ENCODE measurements at places on chromosomes 12 and 14.

GRCh38 chr12:109462868-109463692 is 14.0 kb downstream of the KCTD10 start:
- no peak for DNase-seq

- DNase-seq = no peak
Observed at GRCh38 chr12:131682510-131682895, 28.4 kb upstream of the SFSWAP start.

- no peak for DNase-seq
Observed at GRCh38 chr12:68270358-68270757, 17.0 kb upstream of the IL22 start.

- no peak for DNase-seq
Observed at GRCh38 chr14:76391981-76392690, 16.2 kb downstream of the ESRRB start.

GRCh38 chr14:31027847-31028246 is 1.7 kb upstream of the STRN3 start:
- no peak for DNase-seq

GRCh38 chr12:89072294-89073026 is 279.8 kb downstream of the DUSP6 start:
- no peak for DNase-seq

- DNase-seq = no peak
Observed at GRCh38 chr12:120586860-120587259, 5.7 kb upstream of the POP5 start.

DNA sequence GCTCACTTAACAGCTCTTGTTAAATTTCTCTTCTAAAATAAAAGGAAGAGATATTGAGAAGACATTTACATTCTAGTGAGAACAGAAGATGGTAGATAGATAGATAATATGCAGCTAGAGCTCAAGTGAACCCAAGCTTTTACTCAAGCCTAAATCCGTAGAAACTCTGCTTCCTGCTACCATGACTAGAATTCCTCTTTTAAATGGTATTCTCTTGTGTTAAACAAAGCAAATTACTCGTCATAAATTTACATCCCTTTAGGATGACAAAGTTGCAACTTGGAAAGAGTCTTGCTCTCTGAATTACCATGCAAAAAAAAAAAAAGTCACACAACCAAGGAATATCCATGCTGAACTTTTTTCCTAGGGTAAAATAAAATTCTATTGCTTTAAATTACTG is 160.7 kb upstream of the LRFN5 start:
- no peak for DNase-seq

- peak; percentile 94 for DNase-seq
Observed at GRCh38 chr12:2555487-2556082, 239.2 kb upstream of the FKBP4 start.

DNA sequence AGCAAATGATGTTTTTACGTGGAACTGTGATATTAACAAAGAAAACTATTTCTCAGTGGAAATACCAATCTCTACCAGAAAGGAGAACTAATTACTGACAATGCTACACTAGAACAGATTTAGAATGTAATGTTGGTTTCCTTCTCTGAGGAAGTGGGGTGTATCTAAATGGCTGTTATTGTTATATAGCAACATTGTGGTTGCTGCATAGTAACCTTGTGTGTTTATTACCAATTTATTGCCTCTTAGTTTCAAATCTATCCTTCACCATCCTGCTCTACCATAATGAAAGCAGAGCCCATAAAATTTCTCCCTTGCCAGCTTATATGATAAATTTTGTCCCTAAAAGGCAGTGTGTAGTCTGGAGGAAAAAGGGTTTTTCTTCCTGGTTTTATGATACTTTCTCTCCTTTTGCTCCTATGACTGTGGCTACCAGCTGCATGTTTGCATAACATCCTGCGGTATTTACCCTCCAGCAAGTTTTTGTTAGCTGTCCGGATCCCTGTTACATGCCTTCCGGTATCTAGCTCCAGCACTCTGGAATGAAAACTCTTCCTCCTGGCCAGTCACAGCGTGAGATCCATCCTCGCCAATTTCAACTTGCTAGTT is 5.7 kb upstream of the KLRK1 start:
- no peak for DNase-seq

DNA sequence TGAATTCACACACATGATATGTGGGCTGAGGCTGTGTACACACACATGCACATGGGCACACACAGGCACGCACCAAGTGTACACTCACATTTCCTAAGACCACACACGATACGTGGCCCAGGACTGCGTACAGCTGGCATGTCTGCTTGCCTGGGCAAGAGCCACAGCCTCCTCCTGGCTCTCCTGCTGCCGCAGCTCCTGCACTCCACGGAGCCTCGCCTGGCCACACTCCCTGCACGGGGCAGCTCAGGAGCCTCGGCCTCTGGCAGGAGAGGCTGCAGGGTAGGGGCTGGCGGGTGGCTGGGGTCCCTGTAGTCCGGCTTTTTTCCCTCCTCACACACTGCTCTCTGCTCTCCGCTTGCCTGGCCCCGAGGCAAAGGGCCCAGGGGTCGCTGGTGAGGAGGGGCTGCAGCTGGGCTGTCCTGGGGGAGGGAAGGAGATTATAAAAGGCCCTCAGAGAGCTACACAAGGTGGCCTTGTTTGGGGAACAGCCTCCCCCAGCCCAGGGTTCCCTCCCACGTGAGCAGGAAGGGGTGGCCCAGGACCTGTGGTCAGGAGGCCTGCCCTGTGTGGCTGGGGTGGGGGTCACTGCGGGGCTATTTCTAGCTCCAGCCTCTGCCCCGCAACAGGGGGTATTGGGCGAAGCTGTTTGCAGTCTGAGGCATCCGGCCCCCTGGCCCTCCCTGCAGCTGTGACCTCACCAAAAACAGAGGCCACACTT is 89.0 kb upstream of the SFSWAP start:
- no peak for DNase-seq

GRCh38 chr12:101581190-101581589 is 13.6 kb upstream of the MYBPC1 start:
- DNase-seq = no peak

- DNase-seq = no peak
Observed at GRCh38 chr14:39228509-39229221, 5.0 kb upstream of the MIA2 start.

DNA sequence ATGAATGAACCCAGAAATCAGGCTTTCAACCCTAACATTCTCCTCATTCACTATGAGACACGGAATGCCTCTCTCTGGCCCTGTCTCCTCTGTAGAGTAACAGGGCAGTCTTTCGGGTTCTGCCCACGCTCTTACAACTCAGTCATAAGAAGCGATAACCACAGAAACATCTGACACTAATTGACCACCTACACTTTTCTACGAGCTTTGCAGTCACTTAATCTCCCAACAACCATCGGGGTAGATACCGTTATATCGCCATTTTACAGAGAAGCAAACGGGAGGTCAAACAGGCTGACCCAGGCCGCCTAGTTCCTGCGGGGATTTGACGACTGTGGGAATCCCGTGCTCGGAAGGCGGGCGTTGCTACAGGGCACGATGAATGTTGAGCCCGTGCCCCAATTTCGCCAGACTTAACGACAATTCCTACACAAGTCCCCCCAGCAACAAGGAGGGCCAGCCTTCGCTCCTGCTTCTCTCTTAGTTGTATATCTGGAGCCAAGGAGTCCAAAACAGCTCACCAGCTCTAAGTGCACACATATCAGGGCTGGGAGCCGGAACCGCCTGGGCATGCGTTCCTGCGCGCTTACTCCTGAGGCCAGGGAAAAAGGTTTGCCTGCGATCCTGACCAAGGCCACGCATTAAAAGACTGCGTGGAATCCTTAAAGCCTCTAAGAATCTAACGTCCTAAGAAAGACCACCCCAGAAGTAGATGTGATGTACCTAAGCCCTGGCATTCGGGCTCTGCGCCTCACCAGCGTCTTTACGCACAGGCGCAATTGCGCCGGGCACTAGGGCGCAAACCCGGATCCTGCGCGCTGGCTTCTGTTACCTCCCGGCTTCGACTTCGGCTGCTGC is 38.7 kb upstream of the TBX5 start:
- peak; percentile 26 for DNase-seq

DNA sequence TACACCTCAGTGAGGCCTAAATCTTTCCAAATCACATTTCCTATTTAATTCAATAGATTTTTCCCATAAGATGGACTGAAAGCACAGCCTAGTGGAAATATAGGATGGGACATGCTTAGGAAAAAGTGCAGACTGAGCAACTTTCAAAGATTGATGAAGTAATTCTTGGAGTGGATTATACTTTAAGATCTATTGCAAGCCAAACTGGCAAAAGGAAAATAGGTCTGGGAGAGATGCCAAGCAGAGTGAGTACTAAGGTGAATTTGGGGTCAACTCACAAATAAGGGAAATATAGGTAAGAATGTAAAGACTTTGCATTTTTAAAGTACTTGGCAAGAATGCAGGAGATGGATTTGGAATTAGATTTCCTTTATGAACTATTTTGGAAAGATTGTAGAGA is 170.2 kb upstream of the FOXG1 start:
- DNase-seq = no peak

- peak; percentile 19 for DNase-seq
Observed at GRCh38 chr14:78240567-78240966, 70.4 kb downstream of the NRXN3 start.

DNA sequence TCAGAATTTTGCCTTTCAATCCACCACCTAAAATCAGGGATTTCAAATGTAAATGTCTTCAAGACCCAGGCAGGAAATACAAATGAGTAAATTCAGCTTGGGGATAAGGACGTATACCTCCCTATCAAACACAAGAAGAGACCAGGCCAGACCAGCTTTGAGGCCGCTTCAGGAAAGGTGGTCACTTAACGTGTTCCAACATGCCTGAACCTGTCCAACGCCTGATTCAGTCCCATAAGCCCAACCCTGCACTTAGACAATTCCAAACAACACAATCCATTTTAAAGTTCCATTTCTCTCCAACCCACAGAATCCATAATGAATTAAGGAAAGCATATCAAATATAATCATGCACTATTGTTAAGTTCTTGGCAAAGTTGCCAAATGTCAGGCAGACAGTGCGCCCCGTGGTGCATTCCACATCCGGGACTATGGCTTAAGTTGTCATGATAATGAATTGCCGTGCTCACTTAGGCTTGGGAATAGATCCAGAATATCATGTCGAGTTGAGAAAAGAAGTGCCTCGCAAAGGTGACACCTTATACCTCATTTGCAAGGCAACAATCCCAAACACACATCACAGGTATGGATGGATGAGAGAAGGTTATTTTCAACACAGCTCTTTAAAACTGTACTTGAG is 35.5 kb downstream of the CCDC60 start:
- peak; percentile 86 for DNase-seq

DNA sequence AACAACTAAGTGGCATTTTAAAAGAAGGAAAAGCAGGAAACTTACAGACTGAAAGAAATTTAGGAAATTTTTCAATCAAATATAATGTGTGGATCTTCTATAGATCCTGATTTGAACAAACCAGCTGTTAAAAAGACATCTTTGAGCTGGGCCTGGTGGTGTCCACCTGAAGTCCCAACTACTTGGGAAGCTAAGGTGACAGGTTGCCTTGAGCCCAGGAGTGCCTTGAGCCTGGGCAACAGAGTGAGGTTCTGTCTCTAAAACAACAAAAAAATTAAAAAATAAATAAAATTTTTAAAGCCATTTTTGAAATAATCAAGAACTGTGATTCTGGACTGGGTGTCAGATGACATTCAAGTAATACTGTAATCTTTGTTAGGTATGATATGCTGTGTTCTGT is 7.0 kb downstream of the CKAP4 start:
- no peak for DNase-seq

DNA sequence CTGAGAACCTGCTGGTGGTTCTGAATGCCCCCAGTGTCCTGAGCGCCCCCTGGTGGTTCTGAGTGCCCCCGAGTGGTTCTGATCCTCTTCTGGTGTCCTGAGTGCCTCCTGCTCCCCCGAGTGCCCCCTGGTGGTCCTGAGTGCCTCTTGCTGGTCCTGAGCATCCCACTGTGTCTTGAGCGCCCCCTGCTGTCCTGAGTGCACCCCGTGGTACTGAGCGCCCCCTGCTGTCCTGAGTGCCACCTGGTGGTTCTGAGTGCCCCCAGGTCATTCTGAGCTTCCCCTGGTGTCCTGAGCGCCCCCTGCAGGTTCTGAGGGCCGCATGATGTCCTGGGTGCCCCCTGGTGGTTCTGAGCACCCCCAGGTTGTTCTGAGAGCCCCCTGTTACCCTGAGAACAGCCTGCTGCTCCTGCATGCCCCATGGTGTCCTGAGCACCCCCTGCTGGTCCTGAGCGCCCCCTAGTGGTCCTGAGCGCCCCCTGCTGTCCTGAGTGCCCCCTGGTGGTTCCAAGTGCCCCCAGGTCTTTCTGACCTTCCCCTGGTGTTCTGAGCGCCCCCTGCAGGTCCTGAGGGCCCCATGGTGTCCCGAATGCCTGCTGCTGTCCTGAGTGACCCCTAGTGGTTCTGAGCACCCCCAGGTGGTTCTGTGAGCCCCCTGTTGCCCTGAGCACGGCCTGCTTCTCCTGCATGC is 1165.4 kb downstream of the TMEM121 start:
- no peak for DNase-seq

DNA sequence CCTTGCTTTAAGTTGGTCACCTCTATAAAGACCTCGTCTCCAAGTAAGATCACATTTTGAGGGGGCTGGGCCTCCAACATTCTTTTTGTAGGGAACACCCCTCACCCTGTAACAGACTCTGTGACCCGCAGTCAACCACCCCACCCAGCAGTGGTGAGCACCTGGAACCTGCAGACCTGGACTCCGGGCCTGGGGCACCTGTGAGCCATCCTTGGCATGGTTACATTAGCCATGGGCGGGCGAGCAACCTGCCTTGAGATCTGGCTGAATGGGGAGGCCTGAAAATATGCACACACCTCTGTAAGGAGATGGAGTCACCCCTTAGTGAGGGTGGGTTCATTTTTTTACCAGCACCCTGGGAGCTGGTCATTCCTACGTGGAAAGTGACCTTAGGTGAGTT is 95.3 kb downstream of the RIMBP2 start:
- DNase-seq = no peak

GRCh38 chr14:101444116-101444515 is 117.2 kb upstream of the DIO3 start:
- DNase-seq = no peak

DNA sequence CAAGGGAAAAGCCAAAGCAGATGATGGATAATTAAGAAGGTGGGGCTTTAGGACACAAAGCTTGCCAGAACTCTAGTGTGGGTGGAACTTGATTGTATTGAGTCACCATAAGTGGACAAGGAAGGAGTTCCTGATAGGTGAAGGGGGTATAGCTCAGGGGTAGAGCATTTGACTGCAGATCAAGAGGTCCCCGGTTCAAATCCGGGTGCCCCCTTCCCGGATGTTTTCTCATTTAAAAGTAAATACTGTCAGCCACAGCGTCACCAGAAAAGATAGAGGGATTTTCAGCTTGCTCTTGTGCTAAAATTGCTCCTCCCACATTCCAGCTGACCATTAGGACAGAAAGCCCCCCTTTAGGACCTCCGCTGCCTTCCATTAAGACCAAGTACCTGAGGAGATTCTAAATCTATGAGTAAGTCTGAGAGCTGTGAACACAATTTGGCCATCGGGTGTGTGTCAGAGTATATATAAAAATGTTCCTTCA is 36.6 kb downstream of the DCAF4 start:
- peak; percentile 47 for DNase-seq

GRCh38 chr14:34496007-34496678 is 34.1 kb upstream of the SPTSSA start:
- DNase-seq = no peak

All from NCI-H1105 (cell line).